ENCODE measurements at places on chromosomes 1 and 21. TPM values are rescaled to one million over a fixed set of nuclear protein-coding genes. Genes with fewer than 3 reads are reported as not detected.

DNA sequence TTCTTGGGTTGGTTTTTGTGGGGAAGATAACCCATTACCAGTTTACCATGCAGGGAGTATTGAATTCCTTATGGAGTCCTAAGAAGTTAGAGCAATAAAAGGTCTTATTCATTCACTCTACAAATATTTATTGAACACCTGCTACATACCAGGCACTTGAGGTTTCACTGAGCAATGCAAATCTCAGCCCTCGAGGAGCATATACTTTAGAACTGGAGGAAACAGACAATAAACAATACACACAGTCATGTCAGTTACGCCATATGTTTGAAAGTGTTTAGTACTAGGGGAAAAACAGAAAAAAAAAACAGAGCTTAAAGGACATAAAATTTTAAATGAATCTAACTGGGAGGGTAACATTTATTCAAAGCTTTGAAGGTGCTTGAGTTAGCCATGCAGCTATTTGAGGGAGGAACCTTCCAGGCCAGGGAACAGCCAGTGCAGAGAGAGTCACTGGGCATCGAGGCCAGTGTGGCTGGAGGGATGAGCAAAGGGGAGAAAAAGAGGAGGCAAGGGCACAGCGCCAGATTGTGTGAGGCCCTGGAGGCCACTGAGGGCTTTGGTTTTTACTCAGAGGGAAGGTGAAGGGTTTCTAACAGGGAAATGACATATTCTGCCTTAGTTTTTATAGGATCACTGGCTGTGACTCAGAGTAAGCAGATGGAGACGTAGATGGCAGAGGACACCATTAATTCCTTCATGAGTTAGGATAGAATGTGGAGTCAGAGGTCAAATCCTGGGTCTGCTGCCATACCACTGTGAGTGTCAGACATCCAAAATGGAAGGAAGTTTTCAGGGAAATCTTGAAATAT lies 32.7 kb downstream of the C1orf21 start:
- DNase-seq = no peak

- no peak for DNase-seq
Measured at GRCh38 chr1:204459706-204460105, 34.9 kb downstream of the PIK3C2B start.

- no peak for DNase-seq
Measured at GRCh38 chr1:228996281-228996680, 261.0 kb downstream of the RHOU start.

GRCh38 chr1:84620720-84621313 lies 46.6 kb upstream of the CTBS start:
- DNase-seq = peak; percentile 80

DNA sequence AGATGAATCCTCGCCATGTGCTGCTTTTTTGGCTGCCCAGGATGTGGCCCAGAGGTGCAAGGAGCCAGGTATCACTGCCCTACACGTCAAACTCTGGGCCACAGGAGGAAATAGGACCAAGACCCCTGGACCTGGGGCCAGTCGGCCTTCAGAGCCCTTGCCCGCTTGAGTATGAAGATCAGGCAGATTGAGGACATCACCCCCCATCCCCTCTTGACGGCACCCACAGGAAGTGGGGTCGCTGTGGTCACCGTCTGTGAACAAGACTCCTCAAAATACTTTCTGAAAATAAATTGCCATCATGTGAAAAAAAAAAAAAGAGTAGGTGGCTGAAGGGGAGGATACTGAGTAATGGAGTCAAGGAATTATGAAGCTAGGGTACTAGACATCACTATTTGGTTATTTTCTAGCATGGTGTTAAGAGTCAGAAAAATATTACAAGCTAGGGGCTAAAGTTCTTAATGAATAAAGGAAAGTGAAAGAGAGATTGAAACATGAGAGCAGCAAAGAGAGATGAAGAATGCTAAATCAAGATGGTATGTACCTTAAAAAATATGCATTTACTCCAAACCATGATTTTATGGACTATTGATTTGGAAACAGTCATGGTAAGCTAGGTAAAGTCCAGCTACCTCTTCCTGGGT lies 84.9 kb downstream of the CLEC20A start:
- no peak for DNase-seq

DNA sequence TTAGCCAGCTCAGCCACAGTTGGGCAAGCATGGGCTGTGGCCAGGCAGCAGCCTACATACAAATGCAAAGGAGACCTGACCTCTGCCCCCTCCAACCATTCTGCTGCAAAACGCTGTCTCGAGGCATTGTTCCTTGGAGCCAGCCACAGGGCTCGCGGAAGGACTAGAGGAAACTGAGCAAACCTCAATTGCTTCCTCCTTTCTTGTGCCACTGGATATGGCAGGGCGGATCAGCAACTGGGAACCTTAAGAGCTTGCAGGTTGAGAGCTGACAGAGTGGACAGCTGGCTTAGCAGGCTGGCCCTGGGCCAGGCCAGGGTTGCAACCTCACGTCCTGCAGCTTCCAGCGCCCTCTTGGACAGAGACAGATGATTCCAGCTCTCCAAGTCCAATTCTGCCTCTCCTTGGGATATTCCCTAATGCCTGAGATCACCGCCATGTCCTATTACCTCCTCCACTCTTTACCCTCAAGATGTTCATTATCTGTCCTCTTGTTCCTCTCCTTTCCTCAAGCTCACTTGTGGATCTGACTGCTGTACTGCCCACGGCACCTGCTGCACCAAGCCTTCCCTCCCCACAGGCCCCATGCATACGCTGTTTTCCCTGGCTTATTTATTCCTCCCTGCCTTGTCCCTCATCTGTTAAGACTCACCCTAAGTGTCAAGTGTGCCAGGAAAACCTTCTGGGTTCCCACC lies 67.5 kb downstream of the SDC3 start:
- DNase-seq = peak; percentile 82

- no peak for DNase-seq
Measured at GRCh38 chr21:42212266-42212665, 6.7 kb upstream of the ABCG1 start.

DNA sequence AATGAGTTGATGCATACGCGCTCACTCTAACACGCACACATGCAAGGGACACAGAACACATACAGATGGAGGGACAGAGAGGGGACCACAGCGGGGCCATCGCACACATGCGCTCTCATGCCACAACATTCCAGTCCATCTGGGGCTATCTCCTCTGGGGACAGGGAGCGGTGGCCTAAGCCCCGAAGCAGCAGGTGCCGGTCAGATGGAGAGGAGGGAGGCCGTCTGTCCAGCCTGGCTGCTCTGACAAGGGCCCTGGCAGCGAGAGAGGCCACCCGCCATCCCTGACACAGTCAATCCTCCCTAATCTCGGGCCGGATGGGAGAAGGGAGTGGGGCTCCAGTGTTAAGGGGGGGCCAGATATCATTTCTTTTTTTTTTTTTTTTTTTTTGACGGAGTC lies 123.5 kb downstream of the KIAA0319L start:
- DNase-seq = no peak

- no peak for DNase-seq
Measured at GRCh38 chr1:233656687-233657086, 42.8 kb downstream of the KCNK1 start.

- DNase-seq = no peak
Measured at GRCh38 chr1:116470671-116471070, 97.6 kb downstream of the ATP1A1 start.

DNA sequence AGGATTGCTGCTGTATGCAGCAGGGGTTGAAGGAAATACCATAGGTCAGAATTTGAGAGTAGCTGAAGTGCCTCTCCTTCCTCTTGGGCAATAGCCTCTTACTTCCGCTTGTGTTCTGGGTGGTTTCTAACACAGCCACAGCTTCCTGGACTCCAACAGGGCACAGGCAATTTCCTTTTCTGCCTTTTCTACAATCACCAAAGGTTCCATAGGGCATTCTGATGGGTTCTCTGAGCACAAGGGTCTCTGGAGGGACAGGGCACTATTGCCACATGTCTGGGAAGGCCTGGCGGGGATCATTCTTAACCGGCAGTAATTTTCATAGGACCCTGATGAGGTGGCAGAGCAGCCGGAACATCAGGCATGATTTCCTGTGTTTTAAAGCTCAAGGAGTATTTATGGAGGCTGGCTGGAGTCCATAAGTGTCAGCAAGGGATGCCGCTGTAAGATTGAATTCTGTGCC lies 5.5 kb upstream of the AGTRAP start:
- no peak for DNase-seq

- DNase-seq = no peak
Measured at GRCh38 chr21:39103689-39104088, 79.6 kb downstream of the PSMG1 start.

- no peak for DNase-seq
Measured at GRCh38 chr1:99814373-99814900, 35.7 kb upstream of the AGL start.

DNA sequence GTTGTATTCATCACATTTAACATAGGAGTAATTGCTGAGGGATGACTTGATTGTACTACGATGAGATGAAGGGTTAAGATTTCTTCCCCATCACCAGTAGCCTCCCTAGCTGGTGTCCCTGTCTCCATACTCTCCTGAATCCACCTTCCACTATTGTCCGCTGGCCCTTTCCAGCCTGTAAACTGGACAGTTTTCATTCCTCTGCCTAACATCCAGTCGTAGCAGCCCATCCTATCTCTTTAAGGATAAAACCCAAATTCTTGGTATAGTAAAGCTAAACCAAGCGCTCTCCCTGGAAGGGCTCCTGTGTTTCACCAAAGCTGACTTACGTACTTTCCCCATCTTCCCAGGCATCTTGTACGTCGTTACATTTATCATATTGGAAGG lies 670 bp downstream of the COX20 start:
- no peak for DNase-seq

DNA sequence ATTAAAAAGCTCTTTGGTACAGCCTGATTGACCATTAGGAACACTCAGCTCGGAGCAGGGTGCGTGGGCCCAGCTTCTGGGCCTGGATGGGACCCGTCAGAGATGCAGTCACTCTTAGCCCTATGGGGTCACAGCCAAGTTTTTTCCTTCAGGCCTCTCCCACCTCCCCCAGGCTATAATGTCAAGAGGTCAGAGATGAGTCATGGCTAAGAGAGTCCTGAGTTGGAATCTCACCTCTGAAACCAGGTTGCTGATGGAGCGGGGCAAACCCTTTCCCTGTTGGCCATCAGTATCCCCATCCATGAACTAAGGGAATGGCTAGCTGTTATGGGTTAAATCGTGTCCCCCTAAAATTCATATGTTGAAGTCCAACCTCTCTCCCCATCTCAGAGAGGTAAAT lies 195.9 kb upstream of the POU3F1 start:
- no peak for DNase-seq

DNA sequence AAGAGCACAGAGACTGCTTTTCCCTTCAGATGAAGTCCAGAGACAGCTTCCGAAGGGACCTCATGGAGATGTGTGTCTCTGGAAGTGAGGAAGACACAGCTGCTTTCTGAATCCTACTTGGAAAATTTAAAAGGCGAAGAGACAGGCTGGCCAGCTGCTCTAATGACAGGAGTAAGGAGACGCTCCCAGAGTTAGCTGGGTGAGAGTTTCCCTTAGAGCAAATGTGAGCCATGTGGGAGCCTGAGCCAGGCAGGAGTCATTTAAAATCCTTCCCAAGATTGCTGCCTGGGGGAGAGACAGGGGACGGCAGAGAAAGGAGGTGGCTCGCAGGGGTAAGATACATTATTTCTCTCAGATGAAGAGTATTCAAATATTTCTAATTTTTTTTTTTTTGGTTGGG lies 53.1 kb downstream of the ZNF326 start:
- no peak for DNase-seq

Gene CKS1B
- 30.3 TPM for total RNA-seq

Gene KRTAP19-6
- total RNA-seq = not detected

Gene FCRL1
- total RNA-seq = not detected

Gene TMPRSS15
- total RNA-seq = not detected

Gene PLA2G4A
- 53.1 TPM for total RNA-seq

Gene TAL1
- 2.1 TPM for total RNA-seq

Gene GLIS1
- total RNA-seq = 0.13 TPM

Gene TSPEAR
- total RNA-seq = not detected

Data from adrenal gland (tissue), 19 donors.